CD8-positive, alpha-beta memory T cell (primary cell): ENCODE measurements at places on chromosomes 12 and 14.

GRCh38 chr14:68979722-68980451 lies 785 bp upstream of the ACTN1 start:
- no peak for DNase-seq

- DNase-seq: no peak
Observed at GRCh38 chr12:7099290-7099996, 7.2 kb upstream of the C1R start.

DNA sequence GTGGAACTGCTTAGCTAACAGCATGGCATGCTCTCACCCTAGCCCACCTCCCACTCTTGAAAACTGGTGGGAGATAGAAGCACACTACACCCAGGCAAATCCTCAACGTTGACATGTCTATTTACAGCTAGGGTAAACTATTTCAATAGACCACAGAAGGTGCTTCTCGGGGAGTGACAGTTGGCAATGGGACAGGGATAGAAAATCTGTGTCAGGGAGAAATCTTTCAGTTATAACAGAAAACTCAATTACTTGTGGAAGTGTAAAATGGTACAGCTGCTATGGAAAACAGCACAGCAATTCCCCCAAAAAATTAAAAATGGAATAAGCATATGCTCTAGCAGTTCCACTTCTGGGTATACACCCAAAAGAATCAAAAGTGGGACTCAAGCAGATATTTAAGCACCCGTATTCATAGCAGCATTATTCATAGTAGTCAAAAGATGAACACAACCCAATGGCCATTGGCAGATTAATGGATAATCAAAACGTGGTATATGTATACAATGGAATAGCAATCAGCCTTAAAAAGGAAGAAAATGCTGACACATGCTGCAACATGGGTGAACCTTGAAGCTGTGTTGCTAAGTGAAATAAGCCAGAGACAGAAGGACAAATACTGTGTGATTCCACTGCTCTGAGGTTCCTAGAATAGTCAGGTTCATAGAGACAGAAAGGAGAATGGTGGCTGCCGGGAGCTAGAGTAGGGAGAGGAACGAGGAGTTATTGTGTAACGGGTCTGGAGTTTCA lies 92.5 kb downstream of the STAB2 start:
- no peak for DNase-seq

- no peak for DNase-seq
Observed at GRCh38 chr14:23481979-23482822, 12.7 kb downstream of the NGDN start.

- DNase-seq: no peak
Observed at GRCh38 chr12:14681625-14682024, 14.8 kb downstream of the GUCY2C start.

DNA sequence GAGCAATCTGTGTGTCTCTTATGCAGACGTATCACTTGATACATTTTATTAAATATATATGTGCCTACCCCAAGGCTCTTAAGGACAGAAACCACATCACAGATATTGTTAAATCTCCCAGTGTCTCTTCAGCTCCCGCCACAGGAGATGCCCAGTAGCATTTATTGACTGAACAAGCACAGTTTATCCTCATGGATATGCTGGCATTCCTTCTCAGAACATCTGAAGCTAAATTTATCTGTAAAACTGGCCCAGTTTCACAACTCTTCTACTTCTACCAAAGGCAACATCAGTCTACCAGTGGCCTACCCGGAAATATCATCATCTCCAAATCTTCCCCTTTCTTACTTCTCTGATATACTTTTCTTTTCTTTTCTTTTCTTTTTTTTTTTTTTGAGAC lies 10.7 kb downstream of the APOLD1 start:
- no peak for DNase-seq

GRCh38 chr12:12645485-12645884 lies 33.8 kb downstream of the CREBL2 start:
- DNase-seq: peak; percentile 64

GRCh38 chr12:104189915-104190555 lies 25.5 kb upstream of the TXNRD1 start:
- DNase-seq: no peak

GRCh38 chr12:111341426-111342065 lies 27.3 kb downstream of the PHETA1 start:
- no peak for DNase-seq

- no peak for DNase-seq
Observed at GRCh38 chr14:101408077-101408831, 153.0 kb upstream of the DIO3 start.

DNA sequence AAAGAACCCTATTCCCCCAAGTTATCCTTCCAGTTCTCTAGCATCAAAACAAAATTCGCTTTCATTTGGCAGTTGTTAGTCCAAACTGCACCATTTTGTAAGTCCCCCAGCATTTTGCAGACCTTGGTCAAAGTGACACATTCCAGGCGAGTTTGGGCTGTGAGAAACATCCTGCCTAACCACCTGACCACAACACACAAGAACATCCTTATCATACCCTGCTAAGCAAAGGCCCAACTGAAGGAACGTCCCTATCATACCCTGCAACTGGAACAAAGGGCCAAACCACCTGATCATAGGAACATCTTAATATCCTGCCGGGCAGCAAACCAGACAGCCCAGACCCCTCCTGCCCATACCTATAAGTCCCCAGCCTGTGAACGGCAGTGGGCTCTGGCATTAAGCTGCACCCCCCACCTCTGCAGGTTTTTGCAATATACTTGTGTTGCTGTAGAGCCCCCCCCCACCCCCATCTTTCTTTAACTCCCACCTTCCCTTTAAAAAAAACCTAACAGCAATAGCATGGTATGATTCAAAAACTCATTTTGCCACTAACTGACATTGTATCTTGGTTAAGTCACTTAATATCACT lies 2.7 kb downstream of the PCNX4 start:
- DNase-seq: no peak

- DNase-seq: no peak
Observed at GRCh38 chr14:64184103-64184729, 110.0 kb downstream of the ESR2 start.

GRCh38 chr14:52458721-52459085 lies 93.6 kb downstream of the TXNDC16 start:
- DNase-seq: no peak

DNA sequence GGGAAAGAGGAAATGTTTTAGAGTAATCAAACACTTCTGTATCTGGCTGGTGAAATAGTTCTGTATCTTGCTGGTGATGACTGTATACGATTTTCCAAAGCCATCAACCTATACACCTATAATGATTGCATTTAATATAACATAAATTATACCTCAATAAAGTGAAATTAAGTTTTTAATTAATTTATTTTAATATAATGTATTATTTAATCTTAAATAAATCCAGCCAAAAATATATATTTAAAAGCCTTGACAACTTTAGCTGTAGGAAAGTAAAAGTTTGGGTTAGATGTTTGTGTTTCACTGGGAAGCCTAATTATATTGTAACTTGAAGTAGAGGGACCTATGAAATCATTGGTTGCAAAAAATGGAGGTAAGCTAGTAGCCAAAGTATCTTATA lies 654.8 kb upstream of the MIS18BP1 start:
- no peak for DNase-seq

- peak; percentile 44 for DNase-seq
Observed at GRCh38 chr14:64880221-64881121, 764 bp upstream of the SPTB start.

GRCh38 chr14:24179294-24179960 lies 7.5 kb downstream of the REC8 start:
- no peak for DNase-seq

DNA sequence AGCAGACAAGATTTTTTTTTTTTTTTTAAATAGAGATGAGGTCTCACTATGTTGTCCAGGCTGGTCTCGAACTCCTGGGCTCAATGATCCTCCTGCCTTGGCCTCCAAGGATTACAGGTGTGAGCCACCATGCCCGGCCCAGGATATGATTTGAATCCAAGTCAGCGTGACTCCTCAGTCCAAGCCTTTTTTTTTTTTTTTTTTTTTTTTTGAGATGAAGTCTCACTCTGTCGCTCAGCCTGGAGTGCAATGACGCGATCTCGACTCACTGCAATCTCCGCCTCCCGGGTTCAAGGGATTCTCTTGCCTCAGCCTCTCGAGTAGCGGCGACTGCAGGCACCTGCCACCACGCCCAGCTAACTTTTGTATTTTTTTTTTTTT lies 6.9 kb downstream of the CABP1 start:
- DNase-seq: no peak

DNA sequence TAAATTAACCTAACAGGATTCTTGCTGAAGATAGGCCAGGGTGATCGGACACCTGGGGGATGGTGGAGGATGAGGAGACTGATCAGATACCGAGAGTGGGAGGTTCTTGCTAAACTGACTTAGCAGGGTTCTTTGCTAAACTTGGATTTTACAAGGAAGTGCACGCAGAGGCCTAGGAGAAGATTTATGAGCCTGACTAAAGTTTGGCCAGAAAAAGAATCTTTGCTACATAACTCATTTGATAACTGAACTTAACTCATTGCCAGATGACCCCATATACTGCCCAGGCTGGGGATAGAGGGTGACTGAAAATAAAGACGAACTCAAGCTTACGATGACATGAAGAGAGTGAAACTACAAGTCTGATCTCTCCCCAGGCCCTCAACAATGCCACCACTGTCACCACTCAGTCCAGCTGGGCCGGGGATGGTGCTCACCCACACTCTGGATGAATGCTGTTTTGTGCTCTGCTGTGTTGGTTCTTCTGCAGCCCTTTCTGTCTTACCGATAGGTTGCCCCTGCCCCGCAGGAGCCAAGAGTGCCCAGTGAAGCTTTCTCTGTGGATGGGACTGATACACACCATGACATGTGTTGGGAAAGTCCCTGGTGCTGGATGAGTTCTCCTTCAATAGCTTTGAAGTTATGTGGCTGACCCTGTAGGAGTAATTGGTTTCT lies 29.0 kb downstream of the PPFIBP1 start:
- DNase-seq: no peak

DNA sequence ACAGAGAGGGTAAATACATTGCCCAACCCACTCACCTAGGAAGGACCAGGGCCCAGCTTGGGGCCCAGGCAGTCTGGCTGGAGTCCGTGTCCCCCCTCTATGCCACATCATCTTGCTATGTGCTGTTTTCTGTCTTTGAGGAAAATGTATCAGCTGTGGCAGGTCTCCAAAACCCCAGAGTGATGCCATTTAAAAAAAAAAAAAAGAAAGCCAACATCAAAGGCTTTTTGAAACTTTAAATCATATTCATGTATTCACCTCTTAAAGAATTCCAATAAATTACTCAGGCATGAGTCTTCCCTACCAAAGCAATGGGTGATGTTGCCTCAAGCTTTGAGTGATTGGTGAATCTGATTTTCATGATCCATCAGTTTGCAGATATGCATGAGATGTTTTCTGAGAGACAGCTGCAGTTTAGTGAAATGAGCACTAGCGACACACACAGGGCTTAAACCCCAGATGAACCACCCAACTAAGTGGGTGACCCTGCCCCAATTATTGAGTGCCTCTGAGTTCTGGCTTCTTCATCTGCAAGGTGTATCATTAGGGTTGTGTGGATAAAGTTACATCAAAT lies 6.1 kb downstream of the KRT81 start:
- DNase-seq: no peak

DNA sequence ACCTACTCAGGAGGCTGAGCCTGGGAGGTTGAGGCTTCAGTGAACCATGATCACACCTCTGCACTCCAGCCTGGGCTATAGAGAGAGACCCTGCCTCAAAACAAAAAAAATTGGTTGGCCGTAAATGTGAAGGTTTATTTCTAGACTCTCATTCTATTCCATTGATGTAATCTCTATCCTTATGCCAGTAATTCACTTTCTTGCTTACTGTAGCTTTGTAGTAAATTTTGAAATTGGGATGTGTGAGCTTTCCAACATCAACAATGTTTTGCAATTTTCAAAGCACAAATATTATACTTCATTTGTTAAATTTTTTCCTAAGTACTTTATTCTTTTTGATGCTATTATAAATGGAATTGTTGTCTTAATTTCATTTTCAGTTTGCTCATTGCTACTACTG lies 24.6 kb downstream of the LIN52 start:
- DNase-seq: no peak

GRCh38 chr12:87157791-87158190 lies 871.4 kb downstream of the C12orf50 start:
- no peak for DNase-seq

DNA sequence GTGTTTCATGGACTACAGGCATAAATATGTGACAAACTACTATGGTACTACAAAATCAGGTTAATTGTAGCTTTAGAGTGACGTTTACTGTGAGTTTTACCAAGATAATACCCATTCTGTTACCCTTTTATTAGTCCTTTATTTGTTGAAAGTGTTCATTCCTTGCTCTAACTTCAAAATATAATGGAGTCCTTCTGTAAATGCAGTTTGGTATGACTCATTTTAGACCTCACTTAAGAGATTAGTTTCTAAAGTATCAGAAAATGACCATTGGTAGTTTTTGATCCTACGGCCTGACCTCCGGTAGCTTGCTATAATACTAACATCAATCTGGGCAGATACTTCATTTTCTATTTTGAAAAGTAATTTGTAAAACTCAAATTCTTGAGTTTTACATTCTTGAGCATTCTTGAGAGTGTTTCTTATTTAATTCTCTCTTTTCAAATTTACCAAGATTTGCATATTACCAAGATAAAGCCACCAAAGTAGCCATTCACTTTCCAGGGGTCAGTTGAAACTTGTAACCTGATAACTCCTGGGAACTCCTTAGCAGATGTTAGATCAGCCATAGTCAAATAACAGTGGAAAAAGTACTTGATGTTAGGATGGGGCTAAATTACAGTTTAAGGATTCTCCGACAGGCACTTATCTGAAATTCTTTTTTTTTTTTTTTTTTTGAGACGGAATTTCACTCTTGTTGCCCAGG lies 4.2 kb downstream of the HSPA2 start:
- no peak for DNase-seq

- DNase-seq: no peak
Observed at GRCh38 chr12:114682785-114683708, 928 bp downstream of the TBX3 start.

DNA sequence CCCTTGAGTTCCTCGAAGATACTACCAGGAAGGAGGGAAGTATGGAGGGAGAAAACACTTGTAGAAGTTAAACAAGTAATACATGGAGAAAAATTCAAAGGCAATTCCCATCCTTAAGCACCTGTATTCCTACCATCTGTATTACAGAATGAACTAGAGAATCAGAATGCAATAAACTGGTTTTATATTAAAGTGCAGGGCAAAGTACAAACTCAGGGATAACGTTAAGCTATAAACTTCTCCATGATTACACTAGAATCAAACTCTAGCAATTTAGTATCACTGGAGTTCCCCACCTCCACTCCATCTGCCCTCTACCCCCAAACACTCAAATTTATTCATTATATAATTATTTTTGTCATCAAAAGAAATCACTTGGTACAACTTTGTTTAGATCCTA lies 13.1 kb downstream of the PAWR start:
- no peak for DNase-seq

DNA sequence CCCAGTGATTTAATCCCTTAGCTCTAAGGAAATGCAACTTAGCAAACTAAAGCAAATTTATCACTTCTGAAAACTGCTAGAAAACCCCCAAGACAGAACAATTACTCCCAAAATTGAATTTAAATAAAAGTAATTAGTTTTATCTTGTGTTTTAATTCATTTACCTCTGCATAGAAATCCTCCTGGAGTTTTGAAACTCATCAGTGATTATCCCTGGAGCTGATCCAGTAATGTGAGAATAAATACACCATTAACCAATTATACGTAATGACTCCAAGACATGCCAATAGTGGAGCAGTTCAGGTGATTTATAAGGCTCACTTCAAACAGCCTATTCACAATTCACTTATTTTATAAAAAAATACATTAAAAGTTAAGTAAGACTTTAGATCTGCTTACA lies 855.3 kb upstream of the FLRT2 start:
- DNase-seq: no peak
